ENCODE measurements at places on chromosomes 3 and 15. TPM values are rescaled to one million over a fixed set of nuclear protein-coding genes. Genes with fewer than 3 reads are reported as not detected.

Gene GPR62
- total RNA-seq = 0.52 TPM

Gene DPH3
- total RNA-seq = 17.7 TPM

Gene CHCHD4
- 12.5 TPM for total RNA-seq

Gene ALDH1A3
- 15.7 TPM for total RNA-seq

Gene STOML1
- total RNA-seq = 14.1 TPM

Gene SLC15A2
- total RNA-seq = 33.4 TPM

Gene GASK1A
- total RNA-seq = 12.0 TPM

Gene ATP13A5
- not detected for total RNA-seq

Gene GPR160
- total RNA-seq = 2.6 TPM

Gene EOMES
- 0.52 TPM for total RNA-seq

Gene MUC4
- 0.52 TPM for total RNA-seq

Gene FEZF2
- total RNA-seq = not detected
